Renal pelvis (tissue), 12 donors: ENCODE measurements at places on chromosomes 2 and 18. TPM values are rescaled to one million over a fixed set of nuclear protein-coding genes. Genes with fewer than 3 reads are reported as not detected.

GRCh38 chr2:85390941-85391669 lies 19.1 kb downstream of the CAPG start:
- DNase-seq = no peak

DNA sequence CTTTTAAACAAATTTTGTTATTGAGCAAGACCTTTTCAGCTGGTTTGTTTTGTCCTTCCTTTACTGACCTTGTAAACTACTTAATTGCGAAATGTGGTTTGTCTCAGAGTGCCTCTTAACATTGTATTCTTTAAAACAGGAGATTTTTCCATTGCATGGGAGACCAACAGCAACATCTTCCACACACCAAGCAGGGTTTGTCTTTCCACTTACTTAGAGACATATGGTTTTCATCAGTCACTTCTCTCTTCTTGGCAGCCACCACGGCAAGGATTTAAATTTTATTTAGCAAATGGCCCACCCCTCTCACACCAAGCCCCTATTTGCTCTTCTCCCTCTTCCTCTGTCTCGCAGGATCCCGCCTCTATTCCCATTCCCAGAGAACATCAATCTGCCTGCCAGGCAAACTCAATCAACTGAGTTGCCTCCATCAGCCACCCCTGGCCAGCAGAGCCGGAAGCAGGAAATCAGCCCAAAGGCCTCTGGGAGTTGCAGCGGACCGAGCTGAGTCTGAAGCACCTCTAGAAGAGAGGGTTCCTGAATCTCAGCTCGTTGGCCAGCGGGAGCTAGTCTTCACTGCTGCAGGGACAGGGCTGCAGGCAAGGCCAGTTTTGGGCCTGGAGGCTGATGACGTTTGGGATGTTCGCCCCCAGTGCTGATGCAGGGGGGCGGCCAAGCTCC lies 11.3 kb upstream of the CIB4 start:
- DNase-seq = peak; percentile 65

DNA sequence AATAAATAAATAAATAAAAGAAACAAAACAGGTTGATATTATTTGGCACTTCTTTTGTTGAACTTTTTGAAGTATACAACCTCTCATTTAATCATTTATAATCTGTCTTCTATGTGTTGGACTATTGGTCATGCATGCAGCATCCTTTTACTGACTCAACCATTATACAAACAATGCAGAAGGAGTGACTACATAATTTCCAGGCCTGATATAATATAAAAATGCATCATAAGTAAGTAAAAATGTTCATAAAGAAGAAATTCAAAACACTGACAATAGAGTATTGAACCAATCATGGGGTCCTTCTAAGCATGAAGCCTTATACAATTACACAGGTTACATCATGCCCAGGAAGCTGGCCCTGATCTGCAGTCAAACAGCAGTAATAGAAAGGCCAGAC lies 141.5 kb upstream of the FN1 start:
- no peak for DNase-seq

DNA sequence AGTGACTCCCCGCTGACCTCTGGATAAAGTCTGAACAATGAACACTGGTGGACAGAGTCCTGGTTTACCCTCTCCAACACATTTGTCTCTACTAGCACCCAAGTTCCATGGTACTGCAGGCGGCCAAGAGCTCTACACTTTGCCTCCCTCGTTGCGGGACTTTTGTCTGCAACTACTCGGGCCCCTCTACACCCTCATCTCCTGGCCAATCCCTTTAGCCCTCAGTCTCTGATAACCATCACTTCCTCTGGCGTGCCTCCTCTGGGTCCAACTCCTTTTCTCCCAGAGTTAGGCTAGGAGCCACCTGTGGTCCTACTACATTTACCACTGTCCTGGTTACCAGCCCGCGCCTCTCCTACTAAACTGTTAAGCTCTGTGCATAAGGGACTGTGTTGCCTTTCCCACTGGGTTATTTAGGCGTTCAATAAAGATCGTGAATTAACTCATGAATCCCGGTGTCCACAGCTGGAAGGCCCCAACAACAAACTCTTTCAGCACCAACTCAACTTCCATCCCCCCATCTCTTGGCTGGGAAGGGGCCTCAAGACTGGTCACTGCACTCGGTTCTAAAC lies 757 bp downstream of the HDHD2 start:
- no peak for DNase-seq

- peak; percentile 34 for DNase-seq
Measured at GRCh38 chr18:21741562-21742314, 1.1 kb downstream of the MIB1 start.

GRCh38 chr2:174614261-174614660 lies 16.7 kb upstream of the WIPF1 start:
- no peak for DNase-seq

DNA sequence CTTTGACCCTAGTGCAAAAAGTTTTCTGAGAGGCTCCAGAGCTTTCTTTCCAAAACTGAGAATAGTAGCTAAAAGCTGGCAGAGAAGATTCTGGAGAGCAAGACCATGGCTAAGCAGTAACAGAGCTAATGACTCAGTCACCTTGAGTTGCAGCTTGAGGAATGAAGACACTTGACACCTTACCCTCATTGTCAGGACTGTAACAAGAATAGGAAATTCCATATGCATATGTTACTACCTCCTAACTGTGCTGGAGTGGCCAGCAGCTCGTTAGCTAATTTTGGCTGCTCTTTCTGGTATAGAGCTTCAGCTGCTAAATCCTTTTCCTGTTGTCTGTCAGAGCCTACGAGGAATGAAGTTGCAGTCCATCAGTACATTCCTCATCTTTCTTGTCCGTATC lies 68.6 kb upstream of the LHCGR start:
- no peak for DNase-seq

The STARD6 gene
- 0.44 TPM for polyA plus RNA-seq

GRCh38 chr2:98486374-98486981 lies 41.8 kb downstream of the INPP4A start:
- DNase-seq = no peak

DNA sequence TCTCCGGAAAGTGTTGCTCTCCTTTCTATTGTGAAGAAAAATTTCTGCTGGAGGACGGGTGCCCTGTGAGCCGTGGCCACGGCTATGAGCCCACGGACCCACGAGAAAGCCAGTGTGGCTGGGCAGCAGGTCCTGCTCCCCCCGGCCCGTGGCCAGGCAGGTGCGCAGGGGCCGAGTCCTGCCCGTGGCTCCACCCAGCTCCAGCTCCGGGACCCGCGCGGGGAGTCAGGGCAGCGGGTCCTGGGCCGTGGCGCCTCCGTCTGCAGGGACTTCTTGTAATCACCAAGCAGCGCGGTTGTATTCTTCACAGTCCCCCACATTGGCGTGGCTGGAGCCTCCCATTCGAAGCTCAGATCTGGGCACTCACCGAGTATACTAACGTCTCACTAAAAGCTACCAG lies 43.0 kb downstream of the SALL3 start:
- no peak for DNase-seq

GRCh38 chr2:71756280-71756906 lies 303.0 kb downstream of the DYSF start:
- no peak for DNase-seq

- DNase-seq = no peak
Measured at GRCh38 chr2:238817891-238818290, 30.0 kb upstream of the TWIST2 start.

The ARL4C gene
- polyA plus RNA-seq = 60.2 TPM

GRCh38 chr2:108542071-108542470 lies 7.8 kb downstream of the LIMS1 start:
- no peak for DNase-seq

The LOXHD1 gene
- polyA plus RNA-seq = 1.1 TPM

The CNTNAP5 gene
- not detected for polyA plus RNA-seq

GRCh38 chr2:121596221-121597080 lies 52.8 kb downstream of the CLASP1 start:
- DNase-seq = no peak

GRCh38 chr18:43526426-43527145 lies 249.3 kb upstream of the SYT4 start:
- no peak for DNase-seq
